ENCODE measurements at places on chromosomes 2 and 18. TPM values are rescaled to one million over a fixed set of nuclear protein-coding genes. Genes with fewer than 3 reads are reported as not detected.

Gene RND3
- 45.3 TPM for total RNA-seq

Gene ZBTB7C
- 0.03 TPM for total RNA-seq

Gene NDUFV2
- 157 TPM for total RNA-seq

Gene TTN
- 0.13 TPM for total RNA-seq

Gene NXPH2
- 5.4 TPM for total RNA-seq

Gene NT5C1B
- not detected for total RNA-seq

Gene COLEC12
- total RNA-seq, result 0.03 TPM

Gene GPR75
- total RNA-seq, result 2.5 TPM
